H54 (cell line): ENCODE measurements at places on chromosomes 7 and 10.

DNA sequence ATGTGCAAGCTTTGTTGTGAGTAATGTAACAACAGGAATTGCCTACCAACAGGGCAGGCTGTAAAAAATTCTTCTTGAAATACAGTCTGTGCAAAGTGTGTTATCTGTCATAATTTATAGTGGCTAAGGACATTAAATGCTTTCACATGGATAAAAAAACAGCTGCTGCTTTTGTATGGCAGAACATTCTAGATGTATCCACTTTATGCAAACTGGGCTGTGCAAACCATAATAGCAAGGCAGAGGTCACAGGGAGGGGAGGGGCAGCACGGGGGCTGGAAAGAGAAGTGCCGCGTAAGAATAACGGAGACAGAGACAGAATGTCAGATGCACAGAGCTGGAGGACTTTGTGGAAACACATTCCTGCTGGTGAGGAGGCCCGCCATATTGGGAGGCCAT lies 86.1 kb downstream of the VOPP1 start:
- DNase-seq = no peak

- DNase-seq = no peak
Measured at GRCh38 chr10:6301488-6302075, 98.8 kb downstream of the PFKFB3 start.

GRCh38 chr10:3542185-3542611 lies 242.8 kb downstream of the KLF6 start:
- DNase-seq = peak; percentile 20

DNA sequence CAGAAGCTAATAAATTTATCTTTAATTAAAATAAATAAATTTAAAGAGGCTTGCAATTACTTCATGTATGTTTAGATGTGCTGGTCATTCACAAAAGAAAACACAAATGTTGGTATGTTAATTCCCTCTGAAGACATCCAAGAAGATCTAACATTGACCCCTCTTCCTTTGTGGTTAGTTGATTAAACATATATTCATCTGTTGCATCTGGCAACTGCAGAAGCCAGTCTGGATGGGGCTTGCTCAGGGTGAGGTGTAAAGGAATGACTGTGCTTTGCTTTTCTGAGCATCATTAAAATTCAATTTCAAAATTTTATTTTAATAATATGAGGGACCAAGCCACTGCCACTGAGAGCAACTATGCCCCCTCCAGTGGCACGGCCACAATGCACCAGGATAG lies 36.4 kb upstream of the FERD3L start:
- DNase-seq = no peak

DNA sequence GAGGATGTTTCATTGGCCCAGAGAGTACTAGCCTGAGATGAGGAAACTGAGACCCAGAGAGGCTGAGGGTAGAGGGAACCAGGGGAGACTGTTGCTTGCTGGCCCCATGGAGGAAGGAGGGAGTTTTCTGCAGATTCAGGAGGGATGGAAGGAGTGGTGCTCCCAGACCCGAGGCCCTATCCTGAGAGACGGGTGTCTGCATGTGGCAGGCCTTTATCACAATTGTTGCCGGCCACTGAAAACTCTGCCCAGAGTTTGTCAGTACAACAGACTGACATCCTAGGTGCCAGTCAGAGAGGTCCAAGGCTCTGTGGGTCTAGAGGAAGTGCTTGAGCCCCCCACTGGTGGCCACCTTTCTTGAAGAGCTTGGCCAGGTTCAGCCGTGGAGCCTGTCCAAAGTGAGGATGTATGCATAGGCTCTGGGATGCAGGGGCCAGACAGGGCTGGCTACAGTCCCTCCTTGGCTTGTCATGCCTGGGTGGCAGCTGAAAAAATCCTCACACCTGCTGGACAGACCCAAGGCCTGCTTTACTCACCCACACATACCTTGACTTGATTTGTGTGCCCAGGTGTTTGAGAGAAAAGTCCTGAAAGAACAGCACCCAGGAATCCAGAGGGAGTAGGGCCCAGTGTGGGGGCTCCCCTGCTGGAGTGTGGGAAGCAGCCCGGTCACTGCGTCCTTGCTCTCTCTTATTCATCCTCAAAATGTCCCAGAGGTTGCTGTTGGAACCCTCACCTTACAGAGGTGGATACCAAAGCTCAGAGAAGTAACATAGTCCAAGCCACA lies 65.2 kb downstream of the CLRN3 start:
- DNase-seq = no peak

DNA sequence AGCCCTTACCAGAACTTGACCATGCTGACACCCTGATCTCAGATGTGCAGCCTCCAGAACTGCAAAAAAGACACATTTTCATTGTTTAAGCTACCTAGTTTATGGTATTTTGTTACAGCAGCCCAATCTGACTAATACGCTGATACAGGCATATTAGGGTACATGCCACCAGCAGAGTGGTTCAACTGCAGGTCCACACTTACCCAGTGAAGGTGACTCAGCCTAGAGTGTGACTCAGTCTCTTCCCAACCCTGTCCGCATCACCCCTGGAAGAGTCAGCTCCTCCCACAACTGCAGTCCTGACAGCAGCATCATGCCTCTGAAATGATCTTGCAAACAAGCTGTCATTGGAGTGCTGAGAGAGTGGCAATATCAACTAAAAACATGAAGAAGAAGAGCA lies 30.8 kb upstream of the GOT1 start:
- peak; percentile 33 for DNase-seq

GRCh38 chr10:84427903-84428650 lies 99.7 kb downstream of the CCSER2 start:
- no peak for DNase-seq

DNA sequence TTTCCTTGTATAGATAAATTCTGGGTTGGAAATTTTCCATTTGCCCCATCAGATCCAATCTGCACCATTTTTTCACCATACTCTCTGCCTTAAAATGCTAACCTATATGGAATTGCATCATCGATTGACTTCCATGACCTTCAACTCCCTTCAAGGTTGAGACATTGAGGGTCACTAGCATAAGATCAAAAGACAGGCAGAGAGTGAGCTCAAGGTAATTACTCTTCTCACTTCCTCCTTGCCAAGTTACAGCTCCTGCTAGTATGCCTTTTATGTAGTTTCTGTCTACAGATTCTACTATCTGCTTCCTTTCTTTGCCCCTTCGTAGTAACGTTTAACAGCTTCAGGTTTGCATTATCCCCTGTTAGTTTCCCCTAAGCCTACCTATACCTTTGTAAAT lies 1127.7 kb upstream of the LRRTM3 start:
- DNase-seq = no peak

DNA sequence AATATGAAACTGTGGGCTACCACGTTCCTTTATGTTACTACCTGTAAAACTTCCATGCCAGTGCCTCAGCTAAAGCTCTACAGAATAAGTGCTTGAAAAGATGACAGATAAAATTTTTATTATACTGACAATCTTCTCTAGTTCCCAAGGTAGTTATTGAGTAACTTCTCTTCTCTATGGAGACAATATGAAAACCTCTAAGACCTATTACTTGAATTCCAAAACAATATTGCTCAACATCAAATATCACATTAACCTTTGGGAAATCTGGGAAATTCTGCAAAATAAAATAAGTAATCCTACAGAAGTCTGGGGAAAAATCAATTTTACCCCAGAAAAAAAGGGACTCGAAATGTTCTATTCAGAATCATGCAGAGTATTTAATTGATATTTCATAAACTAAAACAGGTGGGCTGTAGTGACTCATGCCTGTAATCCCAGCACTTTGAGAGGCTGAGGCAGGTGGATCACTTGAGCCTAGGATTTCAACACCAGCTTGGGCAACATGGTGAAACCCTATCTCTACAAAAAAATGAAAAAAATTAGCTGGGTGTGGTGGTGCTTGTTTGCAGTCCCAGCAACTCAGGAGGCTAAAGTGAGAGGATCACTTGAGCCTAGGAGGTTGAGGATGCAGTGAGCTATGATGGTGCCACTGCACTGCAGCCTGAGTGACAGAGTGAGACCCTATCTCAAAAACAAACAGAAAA lies 23.8 kb upstream of the ANK3 start:
- DNase-seq = no peak

GRCh38 chr7:15862781-15863165 lies 176.3 kb upstream of the MEOX2 start:
- no peak for DNase-seq

- no peak for DNase-seq
Measured at GRCh38 chr7:94044806-94045205, 40.7 kb upstream of the BET1 start.

- DNase-seq = no peak
Measured at GRCh38 chr7:85328456-85328998, 141.7 kb upstream of the SEMA3D start.

GRCh38 chr10:77641344-77641743 lies 3.7 kb upstream of the KCNMA1 start:
- no peak for DNase-seq

DNA sequence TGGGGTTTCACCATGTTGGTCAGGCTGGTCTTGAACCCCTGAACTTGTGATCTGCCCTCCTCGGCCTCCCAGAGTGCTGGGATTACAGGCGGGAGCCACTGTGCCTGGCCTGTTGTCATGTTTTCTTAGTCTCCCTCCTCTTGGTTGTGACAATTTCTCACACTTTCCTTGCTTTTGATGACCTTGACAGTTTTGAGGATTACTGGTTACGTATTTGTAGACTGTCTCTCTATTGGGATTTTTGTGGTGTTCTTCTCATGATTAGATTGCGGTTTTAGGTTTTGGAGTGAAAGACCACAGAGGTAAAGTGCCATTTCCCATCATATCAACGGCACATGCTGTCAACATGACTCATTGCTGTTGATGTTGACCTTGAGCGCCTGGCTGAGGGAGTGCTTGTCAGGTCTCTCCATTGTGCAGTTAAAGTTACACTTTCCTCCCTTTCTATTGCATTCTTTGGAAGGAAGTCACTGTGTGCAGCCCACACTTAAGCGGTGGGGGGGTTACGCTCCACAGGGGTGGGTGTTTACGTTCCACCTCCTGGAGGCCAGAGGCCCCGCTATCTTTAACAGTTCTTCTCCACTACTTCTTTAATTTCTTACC lies 10.8 kb downstream of the NEURL1 start:
- DNase-seq = peak; percentile 86

GRCh38 chr10:69383558-69383957 lies 33.2 kb downstream of the TACR2 start:
- DNase-seq = peak; percentile 56

DNA sequence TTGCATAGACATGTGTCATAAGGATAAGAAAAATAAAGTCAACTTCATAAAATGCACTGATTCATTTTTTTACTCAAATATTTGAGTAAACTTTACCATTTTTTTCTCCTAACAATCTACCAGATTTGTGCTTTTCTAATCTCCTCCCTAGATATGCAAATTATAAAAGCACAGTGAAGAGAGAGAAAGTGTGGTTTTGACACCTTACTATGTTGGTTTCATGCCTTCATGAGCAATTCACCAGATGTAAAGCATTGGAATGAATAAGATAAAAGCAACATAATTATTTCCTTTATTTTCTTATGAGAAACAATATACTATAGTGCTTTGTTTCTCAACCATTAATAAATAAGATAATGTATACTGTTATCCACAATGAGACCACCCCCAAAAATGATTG lies 432.5 kb upstream of the PCDH15 start:
- DNase-seq = no peak

DNA sequence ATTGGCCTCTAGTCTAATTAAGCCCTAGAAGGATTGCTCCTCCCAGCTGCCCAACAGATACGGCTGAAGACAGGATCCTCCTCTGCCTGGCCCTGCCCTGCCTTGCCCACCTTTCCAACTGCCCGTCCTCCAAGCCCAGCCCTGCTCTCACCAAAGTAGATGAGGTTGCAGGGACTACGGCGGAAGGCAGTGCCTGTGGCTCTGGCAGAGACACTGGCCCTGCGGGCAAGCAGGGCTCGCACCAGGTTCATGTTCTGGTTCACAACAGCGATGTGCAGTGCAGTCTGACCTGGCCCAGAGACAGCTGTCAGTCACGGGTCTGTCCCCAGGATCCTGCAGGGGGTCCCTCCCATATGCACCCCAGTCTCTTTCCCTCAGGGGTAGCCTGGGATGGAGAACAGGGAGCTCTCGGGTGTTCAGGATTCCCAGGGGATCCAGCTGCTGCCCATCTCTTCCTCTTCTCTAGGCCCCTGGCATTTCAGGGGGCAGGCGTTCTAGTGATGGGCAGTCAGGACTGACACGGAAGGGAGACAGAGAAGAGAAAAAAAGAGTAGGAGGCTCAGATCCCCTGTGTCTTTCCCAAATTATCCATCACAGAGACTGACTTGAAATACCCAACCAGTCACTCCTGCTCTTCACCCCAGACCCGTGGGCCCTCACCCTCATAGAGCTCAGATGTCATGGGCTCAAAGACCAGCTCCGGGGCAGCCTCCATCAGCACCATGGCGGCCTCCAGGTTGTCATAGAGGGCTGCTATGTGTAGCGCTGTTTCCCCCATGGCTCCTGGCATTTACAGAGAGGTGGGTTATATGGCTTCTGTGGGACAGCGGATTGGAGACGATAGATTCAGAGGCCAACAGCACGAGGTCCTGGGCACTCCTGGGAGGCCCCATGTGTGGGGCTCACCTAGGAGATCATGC lies 8.3 kb downstream of the TRPV6 start:
- DNase-seq = no peak

DNA sequence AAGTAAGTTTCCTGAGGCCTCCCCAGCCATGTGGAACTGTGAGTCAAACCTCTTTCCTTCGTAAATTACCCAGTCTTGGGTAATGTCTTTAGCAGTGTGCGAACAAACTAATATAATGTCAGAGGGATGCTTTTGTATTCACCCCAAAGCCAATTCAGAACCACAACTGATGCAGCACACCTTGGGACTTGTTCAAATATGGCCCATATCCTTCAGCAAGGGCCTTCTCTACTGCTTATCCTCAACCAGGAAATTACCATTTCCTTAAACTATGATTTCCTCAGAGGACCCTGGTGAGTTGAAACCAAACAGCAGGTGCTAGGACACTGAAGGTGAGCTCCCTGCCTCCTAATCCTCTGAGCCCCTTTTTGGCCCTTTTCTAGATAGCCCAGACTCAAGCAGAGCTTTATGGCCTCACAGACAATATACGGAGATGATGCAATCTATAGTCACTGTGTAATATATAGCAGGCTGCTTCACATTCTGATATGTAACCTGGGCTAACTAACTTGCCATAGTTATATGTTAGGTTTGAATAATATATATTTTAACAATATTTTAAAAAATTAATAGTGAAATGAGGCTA lies 15.2 kb downstream of the SRI start:
- no peak for DNase-seq

- no peak for DNase-seq
Measured at GRCh38 chr7:143458263-143458662, 15.0 kb downstream of the TAS2R60 start.

- no peak for DNase-seq
Measured at GRCh38 chr10:12634621-12634931, 285.2 kb downstream of the CAMK1D start.

DNA sequence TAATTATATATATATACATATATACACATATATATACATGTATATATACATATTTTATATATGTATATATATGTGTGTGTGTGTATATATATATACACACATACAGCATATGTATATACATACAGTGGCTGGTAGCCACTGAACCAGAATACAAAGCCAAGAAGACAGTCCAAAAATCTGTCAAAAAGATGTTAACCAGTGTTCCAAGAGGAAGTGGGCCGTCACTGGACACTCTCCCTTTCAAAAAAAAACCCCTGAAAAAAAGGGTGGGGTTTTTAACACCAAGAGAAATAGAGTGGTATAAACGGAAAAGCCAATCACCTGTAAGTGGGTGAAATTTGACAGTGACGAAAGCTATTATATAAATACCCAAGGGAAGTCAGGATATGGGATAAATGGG lies 31.1 kb upstream of the C1GALT1 start:
- no peak for DNase-seq

- DNase-seq = no peak
Measured at GRCh38 chr7:8172372-8173354, 89.3 kb downstream of the ICA1 start.
